Activated T-cell treated with anti-CD3 and anti-CD28 coated beads, Interleukin-2, amount 50 U/mL, for 72 hours (primary cell): ENCODE measurements at places on chromosomes 1 and 21. TPM values are rescaled to one million over a fixed set of nuclear protein-coding genes. Genes with fewer than 3 reads are reported as not detected.

GRCh38 chr1:230280906-230281413 is 145.2 kb downstream of the PGBD5 start:
- DNase-seq: no peak

GRCh38 chr21:28100366-28100765 is 892.3 kb downstream of the LTN1 start:
- no peak for DNase-seq

- no peak for DNase-seq
Measured at GRCh38 chr1:5479876-5480646, 512.2 kb downstream of the NPHP4 start.

- DNase-seq: no peak
Measured at GRCh38 chr1:3375245-3375644, 79.2 kb upstream of the ARHGEF16 start.

GRCh38 chr1:232622378-232622777 is 7.6 kb downstream of the SIPA1L2 start:
- DNase-seq: no peak

The TMEM269 gene
- total RNA-seq: 0.81 TPM

The SPRR3 gene
- not detected for total RNA-seq

The NTRK1 gene
- 16.8 TPM for total RNA-seq

The LENEP gene
- total RNA-seq: 0.65 TPM

DNA sequence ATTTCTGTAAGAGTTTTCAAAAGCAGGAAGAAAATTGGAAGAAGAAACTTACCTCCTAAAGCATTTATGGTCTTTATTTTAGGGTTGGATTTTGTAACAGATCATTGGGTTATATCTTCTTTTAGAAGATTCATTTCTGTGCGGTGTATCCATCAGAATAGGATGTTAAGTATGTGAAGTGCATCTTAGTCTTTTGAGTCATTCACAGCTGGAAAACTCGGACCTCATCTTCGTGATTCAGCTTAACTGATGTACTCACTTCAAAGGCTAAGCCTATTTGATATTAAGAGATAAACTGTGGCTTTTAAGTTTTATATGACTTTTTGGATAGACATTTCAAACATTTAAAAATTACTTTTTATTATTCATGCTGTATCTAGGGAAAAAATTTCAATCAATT is 56.3 kb downstream of the GIPC2 start:
- no peak for DNase-seq

DNA sequence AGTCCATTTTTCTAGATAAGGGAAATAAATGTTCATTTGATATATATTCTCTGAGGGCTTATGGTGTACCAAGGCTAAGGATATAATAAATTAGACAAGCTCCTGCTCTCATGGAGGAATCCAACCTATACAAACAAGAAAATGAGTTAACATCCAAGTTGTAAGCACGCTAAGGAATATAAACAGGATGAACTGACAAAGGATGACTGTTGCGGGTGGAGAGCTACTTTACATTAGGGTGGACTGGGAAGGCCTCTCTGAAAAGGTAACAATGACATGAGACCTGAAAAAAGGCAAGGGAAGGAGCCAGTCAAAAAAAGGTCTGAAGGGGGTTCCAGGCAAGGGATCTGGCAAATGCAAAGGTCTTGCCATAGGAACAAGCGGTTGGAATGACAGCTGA is 3.1 kb downstream of the BCAR3 start:
- DNase-seq: no peak

The HFM1 gene
- not detected for total RNA-seq

The VHLL gene
- total RNA-seq: 0.91 TPM

GRCh38 chr1:234896477-234897389 is 231.9 kb downstream of the TOMM20 start:
- no peak for DNase-seq

The ZMYND12 gene
- total RNA-seq: 1.7 TPM

DNA sequence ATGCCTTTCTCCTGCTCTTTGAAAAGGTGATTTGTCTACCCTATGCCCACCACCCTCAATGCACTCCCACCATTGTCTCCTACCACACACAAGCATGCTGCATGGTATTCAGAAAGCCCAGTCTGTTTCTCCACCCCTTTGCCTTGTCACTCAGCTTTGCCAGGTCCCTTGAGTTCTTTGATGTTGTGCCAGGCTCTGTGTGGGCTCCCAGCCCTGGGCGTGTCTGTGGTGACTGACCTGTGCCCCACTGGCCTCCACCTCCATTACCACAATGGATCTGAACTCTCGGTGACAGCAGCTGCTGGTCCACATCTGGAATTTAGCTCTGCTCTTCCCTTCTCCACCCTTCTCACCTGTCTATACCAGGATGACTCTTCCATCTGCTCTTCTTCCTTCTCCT is 34.9 kb downstream of the ATP2B4 start:
- DNase-seq: no peak

DNA sequence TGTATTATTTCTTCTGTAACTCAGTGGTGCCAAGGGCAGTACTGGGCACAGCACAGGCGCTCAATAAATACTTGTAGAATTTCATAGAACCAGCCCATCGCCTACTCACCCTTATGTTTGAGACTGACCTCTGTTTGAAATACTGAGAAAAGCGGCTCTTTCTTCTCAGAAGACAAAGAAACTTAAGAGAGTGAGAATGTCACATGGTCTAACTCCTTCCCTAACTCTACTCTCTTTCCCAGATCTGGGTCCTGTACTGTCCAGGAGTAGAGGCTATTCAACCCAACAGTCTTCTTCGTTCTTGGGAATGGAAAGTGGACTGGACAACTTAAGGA is 4.2 kb downstream of the IGSF8 start:
- no peak for DNase-seq

DNA sequence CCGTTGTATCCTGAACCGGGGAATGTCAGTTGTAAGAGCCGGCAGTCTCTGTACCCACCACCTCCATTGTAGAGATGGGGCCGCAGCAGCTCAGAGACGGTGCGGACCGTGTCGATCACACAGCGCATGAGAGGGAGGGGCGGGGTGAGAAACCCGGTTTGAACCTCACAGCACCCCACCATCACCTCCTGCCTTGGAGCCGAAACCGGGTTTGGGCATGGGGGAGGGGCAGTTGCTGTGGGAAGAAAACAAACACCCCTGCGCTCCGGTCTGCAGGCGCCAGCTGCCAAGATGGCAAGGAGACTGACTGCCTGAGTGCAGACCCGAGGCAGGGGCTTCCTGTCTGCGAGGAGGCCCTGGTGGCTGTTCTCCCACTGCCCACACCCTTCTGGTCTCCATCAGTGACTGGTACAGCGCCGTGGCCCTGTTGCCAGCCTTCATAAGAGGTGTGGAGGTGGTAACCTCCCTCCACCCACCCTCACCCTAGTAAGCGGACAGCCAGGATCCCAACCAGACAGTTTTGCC is 69.2 kb upstream of the SSBP3 start:
- peak; percentile 42 for DNase-seq

The GRHL3 gene
- total RNA-seq: 2.0 TPM

- no peak for DNase-seq
Measured at GRCh38 chr1:226993814-226994585, 53.9 kb downstream of the COQ8A start.

GRCh38 chr1:214458541-214458940 is 92.9 kb downstream of the PTPN14 start:
- DNase-seq: no peak

The GJA8 gene
- not detected for total RNA-seq

The CEPT1 gene
- total RNA-seq: 50.4 TPM

DNA sequence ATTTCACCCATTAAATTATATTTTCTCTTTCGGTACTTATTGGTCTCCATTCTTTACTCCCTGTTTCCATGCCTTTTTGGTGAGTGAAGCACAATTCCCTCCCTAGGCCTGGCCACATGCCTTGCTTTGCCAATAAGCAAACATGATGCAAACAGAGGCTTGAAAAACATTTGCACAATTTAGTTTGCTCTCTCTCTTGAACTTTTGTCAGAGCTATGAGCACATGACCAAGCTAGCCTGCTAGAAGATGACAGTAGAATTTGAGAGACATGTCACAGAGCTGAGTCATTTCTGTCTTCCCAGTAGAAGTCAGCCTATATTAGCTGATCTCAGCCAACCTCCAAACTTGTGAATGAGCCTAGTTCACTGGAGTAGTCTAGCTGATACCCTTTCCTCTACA is 24.6 kb downstream of the ANGPTL3 start:
- DNase-seq: no peak

The ANKRD13C gene
- total RNA-seq: 25.1 TPM

DNA sequence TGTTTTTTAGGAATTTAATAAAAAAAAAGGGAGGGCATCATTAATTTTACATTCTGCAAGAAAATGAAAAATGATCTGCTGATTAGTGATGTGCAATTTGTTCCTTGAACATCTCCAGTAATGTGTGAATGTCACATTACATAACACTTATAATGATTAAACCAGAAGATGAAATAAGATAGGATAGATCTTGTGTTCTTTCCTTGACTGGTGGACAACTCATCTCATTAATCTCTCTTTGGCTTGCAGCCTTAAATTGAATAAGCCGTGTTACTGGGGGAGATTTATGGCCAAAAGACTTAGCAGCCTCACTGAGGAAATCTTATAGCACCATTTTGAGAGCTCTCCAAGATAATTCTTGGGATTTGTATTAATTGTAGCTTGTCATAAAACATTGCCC is 217.2 kb downstream of the ST6GALNAC3 start:
- no peak for DNase-seq

- DNase-seq: no peak
Measured at GRCh38 chr1:211507365-211507764, 15.4 kb upstream of the RD3 start.

The LRRC3 gene
- 2.8 TPM for total RNA-seq

DNA sequence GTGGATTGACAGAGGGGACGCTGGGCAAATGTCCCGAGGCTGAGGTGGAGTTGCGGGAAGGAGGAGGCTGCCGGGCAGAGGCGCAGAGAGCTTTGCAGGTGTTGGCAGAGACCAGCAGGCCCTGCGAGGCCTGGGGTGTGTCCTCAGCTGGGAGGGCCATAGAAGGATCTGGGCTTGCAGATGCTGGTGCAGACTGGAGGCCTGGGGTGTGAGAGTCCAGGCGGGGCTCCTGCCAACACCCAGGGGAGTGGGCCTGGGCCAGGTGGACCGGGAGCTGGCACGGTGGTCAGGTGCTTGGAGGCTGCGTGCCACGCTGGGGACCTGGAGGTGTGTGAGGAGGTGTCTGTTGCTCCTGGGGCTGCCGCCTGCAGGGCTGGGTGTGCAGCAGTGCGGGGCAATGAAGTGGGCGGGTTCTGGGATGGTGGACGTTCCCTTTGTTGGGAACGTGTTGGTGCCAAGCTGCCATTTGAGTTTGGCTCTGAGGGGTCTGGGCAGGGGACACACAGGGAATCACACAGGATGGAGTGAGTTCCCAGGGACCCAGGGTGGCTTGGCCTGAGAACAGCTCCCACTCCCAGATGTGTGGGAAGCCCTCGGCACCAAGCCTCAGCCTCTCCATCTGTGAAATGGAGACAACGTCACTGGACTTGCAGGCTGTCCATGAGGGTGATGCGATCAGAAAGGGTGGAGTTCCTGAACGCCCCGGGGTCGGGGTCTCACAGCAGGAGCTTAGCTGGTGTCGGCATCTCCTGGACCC is 39.9 kb upstream of the POFUT2 start:
- no peak for DNase-seq

GRCh38 chr1:214660190-214660589 is 57.2 kb downstream of the CENPF start:
- DNase-seq: no peak

- DNase-seq: no peak
Measured at GRCh38 chr1:1283821-1284220, 3.6 kb downstream of the SCNN1D start.

The KIF17 gene
- total RNA-seq: not detected

The SLC35F3 gene
- total RNA-seq: 0.24 TPM

DNA sequence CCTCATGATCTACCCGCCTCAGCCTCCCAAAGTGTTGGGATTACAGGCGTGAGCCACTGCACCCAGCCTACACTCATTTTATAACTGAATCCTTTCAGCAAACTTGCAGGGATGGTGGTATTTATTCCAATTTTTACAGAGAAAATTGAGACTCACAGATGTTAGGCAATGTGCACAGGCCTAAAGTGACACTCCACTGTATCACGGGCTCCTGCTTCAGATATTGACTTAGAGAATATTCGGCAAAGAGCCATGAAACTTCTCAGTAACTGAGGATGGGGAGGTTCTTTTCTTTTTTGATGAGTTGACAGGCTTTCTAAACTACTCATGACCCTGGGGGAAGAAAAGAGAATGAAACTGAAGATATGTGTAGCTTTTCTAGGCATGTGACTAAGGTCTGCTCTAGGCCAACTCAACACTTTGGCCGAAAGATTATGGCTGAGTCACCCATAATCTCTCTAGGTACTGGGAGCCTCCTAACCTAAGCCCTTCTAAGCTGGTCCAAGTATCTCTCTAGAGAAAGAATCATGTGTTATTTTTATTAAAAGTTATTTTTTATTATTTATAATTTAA is 19.9 kb upstream of the PTCH2 start:
- DNase-seq: no peak

The MYOC gene
- total RNA-seq: not detected

DNA sequence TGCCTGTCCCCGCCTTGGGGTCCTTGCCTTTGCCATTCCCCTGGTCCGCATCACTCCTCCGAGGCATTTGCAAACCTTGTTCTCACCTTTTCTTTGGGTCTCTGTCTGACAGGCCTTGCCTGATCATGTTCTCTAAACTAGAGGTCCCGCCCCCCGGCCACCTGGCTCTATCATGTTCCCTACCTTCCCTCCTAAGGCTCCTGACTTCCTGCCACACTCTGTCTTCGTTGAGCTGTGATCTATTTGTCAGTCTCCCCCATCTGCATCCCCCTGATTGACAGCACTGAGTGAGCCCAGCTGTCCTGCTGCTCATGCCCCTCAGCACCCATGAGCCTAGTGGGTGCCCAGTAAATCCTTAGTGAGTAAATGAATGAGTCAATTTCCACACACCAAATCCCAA is 22.8 kb downstream of the ERG start:
- no peak for DNase-seq

The RAP1GAP gene
- 1.2 TPM for total RNA-seq

The GABPB2 gene
- 29.1 TPM for total RNA-seq

DNA sequence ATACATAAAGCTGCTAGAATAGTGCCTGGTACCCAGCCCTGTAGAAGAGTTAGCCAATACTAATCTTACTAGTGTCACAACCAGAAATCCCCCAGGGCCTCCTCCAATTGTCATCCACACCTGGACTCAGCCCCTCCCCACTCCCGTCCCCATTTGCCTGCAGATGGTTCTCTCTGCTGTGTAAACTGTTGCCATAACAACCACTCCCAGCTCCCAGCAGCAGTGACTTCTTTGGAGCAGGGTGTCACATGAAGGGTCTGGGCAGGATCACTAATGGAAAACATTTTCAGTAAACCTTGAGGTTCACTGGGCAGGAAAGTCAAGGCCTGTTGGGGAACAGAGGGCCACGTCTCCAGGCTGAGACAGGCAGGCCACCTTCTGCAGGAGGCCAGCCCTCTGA is 126.0 kb upstream of the IPO9 start:
- no peak for DNase-seq

DNA sequence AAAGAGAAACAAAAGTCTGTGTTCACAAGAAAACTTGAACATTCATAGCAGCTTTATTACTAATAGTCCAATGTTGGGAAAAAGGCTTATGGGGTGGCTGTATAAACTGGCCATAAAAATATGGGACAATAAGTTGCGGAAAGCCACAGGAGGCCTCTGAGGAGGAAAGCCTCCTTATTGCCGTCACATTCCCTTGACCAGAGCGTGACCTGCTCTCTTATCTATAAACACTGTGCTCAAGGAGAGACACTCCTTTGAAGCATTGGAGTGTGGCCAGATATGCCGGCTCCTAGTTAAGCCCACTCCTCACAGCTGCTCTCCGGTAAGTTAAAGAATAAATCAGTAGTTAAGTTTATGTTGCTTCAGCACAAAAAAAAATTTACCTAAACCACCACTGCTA is 19.7 kb downstream of the OR6Y1 start:
- DNase-seq: no peak

The SPOCD1 gene
- 0.74 TPM for total RNA-seq
